ENCODE measurements at places on chromosomes 2 and 18.

DNA sequence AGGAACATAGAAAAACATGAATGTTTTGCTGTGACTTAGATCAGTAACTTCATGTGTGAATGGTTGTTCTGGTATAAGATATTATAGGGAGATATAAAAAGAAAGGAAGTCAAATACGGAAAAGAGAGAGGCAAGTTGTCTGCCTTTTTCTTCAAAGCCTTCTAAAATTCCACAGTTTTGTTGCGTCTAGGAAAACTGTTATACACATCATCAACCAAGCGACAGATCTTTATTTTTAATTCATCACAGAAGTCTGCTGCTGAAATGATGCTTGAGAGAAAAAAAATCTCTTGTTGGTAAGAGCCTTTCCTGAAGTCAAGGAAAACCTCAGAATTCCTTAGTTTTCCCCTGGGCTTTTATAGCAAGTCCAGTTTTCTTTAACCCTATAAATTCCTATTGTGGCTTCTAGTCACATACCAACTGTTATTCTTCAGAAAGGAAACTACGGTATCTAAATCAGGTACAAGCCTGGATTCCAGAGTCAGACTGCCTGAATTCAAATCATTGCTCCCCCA lies 36.3 kb upstream of the TANC1 start:
- no peak for DNase-seq

DNA sequence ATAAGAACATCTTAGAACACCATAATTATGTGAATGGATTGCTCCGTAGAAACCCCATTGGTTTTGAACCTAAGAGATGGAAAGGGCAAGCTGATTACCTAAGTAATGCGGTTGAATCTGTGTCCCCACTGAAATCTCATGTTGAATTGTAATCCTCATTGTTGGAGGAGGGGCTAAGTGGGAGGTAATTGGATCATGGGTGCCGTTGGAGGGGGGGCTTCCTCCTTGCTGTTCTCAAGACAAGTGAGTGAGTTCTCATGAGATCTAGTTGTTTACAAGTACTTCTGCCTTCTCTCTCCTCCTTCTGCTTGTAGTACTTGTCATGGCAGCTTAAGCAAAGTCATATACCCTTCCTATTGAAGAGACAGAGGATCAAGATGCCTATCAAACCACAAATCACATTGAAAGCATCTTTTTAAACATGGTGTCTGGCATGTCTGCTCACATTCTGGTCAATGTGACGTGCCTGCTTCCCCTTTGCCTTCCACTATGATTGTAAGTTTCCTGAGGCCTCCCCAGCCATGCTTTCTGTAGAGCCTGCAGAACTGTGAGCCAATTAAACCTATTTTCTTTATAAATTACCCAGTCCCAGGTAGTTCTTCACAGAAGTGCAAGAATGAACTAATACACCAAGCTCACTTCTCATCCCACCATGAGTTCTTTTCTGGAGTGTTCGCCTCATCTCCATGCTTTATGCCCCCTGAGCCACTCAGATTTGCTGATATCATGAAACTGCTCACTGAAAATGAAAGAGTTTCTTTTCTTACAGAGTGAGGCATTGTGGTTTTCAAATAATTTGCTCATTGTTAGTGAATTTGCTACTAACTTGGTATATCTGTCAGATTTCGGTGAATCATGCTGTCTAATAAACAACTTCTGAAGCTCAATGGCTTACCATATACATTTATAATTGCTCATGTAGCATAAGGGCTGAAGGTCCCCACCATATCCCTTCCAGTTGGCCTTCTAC lies 23.6 kb downstream of the KCNE4 start:
- DNase-seq = no peak

GRCh38 chr2:31886700-31887099 lies 124.1 kb downstream of the MEMO1 start:
- no peak for DNase-seq

GRCh38 chr18:2059336-2059735 lies 512.0 kb downstream of the METTL4 start:
- DNase-seq = no peak

DNA sequence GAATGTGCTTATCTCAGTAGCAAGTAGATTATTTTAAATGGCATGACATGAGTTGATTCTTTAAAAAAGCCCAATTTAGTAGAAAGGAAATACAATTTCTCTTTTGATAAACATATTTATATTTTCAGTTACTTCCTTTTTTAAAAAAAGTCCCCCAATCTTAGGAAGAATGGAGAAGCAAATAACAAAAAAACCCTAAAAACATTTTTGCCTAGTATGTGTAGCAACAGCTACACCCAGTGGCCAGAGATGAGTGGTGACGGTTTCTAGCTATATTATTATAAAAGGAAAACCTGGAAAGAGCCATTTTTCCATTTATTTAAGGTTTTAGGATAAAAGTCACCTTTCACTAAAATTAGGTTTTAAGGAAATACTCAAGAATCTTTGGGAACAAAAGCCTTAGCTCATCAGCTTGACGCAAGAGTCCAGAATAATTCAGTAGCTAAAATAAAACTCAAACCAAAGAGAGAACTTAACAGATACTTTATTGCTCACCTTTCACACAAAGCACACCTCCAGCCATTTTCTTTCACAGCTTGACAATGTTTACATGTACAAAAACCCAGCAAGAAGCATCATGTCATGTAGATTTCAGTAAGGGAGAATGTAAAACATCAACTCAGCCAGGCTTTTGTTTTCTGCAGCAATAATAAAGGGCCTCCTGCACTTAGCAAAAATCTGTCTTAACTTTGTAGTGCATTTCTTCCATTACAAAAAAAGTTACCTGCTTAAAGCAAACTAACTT lies 15.7 kb downstream of the FAM98A start:
- DNase-seq = no peak
